ENCODE measurements at places on chromosomes 5 and 9.

GRCh38 chr9:38315085-38315595, 77.4 kb upstream of the ALDH1B1 start:
- no peak for DNase-seq

DNA sequence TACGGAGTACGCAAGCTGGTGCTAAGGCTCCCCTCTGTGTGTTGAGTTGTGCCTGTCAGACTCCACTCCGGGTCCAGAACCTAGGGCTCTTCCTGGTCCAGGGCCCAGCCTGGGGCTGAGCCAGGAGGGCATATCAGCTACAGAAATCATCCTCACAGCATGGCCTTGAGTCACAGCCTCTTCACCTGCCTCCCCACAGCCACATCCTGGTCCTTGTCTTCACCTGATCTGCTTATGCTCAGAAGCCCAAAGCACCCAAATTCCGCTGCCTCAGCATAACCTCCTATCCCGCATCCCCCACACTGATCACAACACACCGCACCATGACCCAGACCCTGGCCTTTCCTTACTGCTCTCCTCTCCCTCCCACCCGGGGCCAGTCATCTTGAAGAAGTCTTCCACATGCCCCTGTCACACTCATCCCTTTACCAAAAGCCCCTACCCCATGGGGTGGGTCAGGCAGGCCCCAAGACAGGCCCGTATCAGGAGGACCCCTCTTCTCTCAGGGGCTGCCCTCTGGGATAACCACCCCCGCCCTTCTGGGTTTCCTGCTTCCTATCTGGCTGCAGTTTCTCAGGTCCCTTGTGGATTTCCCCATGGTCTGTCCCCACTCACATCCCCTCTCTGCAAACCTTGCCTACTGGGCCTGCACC, 1.3 kb upstream of the IL3 start:
- DNase-seq, result peak; percentile 25

DNA sequence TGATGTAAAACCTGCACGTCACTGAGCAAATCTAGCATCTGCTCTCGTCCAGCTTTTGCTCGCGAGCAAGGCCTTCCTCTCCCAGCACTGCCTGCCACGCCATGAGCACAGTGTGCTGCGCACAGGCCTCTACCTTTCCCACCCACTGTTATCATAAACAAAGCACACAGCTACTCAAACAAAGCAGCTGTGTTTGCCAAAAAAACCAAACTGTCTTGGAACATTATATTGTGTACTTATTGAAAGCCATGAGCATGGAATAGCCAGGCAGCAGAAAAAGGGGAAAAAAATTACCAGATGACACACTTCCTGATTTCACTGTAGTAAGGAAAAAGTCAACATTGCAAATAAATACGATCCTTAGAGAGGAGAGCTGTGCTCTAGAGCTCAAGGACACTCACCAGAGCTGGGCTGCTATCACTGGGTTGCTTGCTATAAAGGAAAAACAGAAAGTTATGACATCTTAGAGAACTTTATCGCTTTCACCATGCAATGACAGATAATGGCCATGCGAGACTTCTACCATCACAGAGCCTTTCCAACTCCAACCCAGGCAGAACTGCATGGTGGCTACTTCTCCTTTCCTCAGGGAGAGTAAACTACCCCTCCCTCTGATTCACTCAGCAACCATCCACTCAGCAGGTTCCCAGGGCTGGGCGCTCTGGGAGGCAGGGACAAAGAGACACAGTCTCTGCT, 69.6 kb downstream of the EPB41L4B start:
- DNase-seq, result no peak

DNA sequence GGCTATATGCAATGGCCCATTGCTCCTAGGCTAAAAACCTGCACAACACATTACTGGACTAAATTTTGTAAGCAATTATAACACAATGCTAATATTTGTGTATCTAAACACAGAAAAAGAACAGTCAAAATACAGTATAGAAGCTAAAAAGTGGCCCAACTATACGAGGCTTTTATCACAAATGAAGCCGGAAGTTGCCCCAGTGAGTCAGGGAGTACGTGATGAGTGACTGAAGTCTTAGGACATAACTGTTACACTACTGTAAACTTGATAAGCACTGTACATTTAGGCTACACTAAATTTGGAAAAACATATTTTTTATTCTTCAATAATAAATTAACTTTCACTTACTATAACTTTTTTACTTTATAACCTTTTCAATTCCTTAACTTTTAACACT, 105.2 kb upstream of the PRR16 start:
- no peak for DNase-seq

- DNase-seq, result no peak
These were observed 39.7 kb upstream of the TNFAIP8 start for GRCh38 chr5:119316086-119316485.

All from activated gamma-delta T cell treated with Interleukin-2 at 50 U/mL for 16 hours (primary cell).